Neural progenitor cell (in vitro differentiated cells): ENCODE measurements at places on chromosomes 11 and 22.

GRCh38 chr11:115303929-115304531 is 200.2 kb downstream of the CADM1 start:
- DNase-seq, result no peak

- DNase-seq, result no peak
Measured at GRCh38 chr11:67022341-67022933, 497 bp upstream of the SYT12 start.

DNA sequence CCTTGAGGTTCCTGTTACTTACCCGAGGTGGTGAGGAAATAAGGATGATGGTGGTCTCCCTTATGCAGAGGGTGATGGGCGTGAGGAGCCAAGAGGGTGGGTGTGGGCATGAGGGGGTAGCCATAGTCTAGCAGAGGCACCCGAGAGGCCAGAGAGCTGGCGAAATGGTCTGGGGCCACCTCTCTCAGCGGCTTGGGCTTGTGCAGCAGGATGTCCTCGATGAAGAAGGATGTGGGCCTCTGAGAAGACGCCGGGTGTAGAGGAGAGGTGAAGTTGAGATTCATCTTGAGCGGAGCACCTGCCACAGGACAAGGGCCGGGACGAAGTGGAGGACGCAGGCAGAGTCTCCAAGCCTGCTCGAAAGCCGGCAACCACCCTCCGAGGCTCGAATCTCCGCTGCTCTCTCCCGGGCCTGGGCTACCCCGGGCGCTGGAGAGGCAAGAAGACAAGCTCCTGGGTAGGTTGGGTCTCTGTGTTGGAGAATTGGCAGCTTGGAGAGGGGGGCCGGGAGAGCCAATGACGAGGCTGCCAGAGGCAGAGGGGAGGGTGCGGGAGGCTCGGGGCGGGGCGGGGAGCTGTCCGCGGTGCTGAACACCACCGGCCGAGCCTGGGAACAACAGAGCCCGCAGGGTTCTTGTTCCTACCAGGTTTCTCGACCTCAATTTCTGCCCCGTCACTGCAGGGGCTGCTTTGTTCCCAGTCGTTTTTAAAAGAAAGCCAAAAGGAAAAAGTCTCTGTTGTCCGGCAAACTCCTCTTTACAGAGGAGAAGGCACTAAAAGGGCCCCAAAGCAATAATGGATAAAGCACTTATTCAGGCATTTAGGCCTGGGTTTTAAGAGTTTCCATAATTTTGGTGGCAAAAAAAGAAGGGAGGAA is at the start of gene BSX:
BSX (minus strand) TSS at position 447 of the 877 bp plus-strand sequence; CDS start at position 284, 163 bp downstream.
- peak; percentile 95 for DNase-seq

DNA sequence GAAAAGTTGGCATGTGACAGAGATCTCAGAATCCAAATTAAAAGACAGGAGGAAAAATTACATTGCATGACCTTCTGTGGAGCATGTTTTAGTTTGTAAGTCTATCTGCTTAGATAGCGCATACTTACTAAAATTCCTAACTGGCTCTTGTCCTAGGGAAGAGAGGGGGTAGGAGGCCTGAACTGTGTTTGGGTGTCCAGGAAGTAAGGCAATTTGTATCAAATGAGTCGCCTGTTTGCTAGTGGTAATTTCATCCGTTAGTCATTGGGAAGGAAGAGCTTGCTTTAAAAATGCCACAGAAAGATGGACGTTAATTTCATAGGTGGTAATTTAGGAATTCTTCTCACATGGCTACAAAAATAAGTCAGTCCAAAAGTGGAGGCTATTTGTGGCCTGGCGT is 18.5 kb downstream of the GRK3 start:
- no peak for DNase-seq

DNA sequence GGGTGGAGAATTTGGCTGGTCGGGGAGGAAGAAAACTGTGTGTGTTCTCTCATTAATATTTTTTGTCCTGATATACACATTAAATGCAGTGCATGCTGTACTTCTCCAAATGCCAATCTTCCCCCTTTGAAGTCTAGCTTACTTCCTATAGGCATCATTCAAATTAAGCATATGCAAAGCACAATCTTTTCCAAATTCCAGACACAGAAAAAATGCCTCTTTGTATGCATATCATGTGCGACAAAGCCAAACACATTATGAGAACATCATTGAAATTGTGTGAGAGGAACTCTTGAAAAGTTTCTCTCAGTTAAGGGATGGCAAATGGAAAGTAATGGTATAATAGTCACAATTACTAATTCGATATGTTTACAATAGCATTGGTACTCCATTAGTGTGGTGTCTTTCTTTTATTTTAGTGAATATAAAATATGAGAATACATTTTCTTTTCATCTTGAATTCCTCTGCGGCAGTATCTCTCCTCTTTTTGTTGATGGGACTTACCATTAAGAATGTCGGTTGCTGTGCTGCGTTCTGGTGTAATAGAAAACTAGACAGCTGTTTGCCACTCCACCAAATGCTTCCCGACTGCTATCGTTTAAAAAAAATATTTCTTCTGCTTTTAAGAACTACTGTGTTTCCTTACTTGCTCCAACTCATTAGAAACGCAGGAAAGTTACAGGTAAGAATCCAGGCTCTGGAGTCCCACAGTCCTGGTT is 19.3 kb upstream of the NRIP3 start:
- DNase-seq, result no peak

GRCh38 chr22:43152003-43152356 is 621 bp downstream of the TSPO start:
- no peak for DNase-seq

DNA sequence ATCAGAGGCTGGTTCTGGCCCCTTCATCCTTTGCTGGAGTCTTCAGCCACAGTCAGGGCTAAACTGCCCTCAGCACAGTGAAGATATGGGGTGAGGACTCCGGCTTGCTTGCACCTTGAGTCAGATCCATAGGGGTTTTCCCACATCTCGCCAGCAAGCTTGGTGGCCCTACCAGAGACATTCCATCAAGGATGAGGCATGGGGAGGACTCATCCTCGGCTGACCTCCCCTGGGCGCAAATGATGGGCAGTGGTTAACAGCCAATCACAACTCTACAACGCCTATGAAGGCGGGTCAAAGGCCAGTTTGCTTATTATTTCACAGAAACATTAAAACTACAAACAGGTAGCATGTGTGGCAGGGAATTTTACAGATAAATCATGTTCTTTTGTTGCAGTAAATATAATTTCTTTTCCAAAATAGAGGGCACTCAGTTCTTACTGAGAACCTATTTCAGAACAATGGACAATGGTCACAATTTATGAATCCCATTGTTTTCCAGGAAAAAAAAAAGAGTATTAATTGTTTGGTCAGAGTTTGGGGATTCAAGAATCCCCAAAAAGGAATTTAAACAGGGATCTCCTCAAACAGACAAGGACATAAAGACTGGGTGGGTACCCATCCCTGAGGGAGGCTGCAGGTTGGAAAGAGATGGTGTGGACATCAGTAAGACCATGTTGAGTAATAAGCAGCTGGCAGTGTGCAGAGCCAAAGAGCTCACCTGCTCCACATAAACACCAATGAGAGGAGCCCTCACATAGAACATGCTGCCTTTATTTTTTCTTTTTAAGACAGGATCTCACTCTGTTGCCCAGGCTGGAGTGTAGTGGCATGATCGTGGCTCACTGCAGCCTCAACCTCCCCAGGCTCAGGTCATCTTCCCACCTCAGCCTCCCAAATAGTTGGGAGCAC is 14.8 kb downstream of the PLAAT3 start:
- no peak for DNase-seq

GRCh38 chr11:134667175-134667500 is 255.1 kb upstream of the B3GAT1 start:
- DNase-seq, result no peak
